Activated CD8-positive, alpha-beta memory T cell treated with anti-CD3 and anti-CD28 coated beads for 1 hour (primary cell): ENCODE measurements at places on chromosomes 1 and 21.
A peak's percentile ranks its signal among the peaks of the same experiment; 100 is the strongest.

DNA sequence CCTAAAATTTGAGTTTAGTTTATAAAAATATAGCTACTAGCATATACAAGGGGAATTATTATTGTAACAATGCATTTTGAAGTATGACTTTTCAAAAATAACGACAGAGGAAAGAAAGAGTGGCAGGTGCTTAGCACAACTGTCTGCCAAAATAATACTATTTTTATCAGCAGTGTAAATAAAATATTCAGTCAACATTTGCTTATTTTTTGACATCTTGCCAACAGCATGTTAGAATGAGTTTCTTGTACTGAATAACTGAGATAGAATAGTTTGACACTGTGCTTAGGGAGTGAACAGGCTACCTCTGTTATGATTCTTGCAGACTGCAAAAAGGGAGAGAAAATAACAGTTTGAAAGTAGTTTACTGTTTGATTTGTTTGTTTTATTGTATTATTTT, 909.8 kb downstream of the BRINP3 start:
- no peak for DNase-seq

GRCh38 chr1:113375878-113376277, 14.4 kb upstream of the MAGI3 start:
- DNase-seq = no peak

DNA sequence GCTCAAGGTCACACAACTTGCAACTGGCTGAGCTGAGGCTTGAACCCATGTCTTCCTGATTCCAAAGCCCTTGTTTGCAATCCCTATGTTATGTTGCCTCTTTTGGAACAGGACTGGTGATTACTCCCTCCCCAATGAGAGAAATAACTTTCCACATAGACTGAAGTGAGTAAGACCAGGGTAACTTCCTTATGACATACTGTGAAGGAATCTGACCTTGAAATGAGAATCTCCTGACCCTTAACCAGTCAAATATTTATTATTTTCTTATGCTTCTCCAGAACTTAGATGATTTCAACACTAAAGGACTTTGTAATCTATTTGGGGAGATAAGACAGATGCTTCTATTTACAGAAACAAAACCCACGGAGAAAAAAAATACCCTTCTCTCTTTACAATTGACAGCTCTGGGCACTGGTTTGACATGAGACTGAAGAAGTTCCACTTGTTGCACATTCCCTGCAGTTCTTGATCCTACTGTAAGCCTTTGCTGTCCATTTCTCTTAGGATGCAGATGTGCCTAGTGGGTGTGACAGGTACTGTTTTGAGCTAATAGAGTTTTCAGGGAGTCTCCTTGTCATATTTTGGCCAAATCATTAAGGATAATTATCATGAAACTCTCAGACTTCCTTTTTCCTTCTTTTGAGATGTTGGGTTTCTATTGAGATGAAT, 3.9 kb upstream of the RPTN start:
- no peak for DNase-seq

- DNase-seq = no peak
These were observed 34.1 kb upstream of the CNIH3 start for GRCh38 chr1:224582041-224582440.

- no peak for DNase-seq
These were observed 39.1 kb upstream of the KCNK2 start for GRCh38 chr1:215043401-215043800.

DNA sequence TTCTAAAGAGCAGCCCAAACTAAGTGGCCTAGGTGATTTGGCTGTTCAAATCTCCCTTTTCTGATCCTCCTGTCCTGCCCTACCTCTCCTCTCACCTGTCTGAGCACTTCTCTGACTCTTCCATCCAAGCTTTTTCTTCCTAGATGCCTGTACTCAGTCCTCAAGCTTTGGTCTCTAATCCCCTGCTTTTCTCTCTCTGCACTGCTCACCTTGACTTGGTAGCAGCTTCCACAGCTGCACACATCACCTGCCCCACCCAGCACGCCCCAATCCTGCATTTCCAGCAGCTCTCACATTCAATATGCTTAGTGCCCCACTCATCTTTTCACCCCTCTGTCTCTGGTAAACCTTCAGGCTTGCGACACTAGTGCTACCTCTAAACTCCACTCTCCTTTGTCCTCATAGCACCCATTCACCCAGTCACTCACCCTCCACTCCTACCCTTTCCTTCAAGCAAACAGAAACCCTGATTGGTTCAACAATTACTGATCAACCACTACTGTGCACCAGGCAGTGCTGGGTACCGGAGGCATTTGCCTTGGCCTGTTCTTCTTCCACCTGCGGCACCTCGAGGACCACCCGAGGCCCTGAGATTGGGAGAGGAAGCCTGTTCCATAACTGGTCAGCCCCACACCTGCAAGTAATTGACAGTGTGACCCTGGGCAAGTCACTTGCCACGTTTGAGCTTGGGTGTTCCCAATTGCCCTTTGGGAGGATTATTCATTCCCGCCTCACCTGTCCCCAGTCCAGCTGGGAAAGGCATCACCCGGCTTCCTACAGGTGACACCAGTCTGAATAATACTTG, 136.1 kb upstream of the EDN2 start:
- DNase-seq = no peak

DNA sequence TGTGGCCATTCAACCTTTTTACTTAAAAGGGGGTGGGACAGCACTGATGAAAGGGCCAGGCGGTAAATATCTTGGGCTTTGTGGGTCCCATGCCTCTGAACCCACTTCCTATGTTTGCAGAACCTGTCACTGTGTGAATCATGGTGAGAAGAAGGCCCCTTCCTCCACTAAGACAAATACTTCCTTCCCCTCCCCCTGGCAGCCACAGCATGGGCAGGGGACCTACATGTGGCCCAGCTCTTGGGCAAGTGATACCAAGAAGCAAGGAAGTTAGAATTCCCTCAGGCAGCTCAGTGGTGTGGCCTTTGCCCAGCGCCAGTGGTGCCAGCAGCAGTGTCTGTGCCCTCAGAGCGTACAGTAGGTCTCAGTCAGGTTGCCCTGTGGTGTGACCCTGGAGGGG, 168.6 kb downstream of the TRIM33 start:
- DNase-seq = no peak

DNA sequence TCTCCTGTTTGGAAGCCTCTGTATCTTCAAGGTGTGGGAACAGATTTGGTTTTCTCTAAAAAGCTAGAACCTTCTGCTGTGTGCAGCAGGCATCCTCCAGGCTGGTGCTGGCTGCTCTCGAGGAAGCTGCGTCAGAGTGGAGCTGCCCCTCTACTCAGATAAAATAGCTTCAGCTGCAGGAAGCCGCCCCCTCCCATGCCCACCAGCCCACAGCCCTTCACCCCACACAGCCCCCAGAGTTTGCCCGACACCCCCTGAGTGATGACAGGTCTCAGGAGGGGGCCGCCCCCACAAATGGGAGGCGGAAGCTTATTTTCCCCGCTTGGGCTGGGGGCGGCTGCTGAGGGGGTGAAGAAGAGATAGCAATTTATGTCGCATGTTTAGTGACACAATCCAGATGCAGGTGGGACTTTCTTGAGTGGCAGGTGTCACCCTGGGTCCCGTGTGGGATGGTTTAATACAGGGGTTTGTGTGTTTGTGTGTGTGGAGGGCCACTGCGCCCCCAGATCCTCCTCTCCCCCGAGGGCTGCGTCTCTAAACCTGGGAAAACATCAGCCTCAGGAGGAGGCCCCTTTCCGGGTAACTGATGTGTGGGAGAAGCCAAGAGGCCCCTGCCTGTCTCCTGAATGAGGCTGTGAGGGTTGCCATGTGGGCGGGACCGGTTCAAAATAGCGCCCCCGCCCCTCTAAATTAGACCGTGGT, 55.4 kb downstream of the STUM start:
- DNase-seq = no peak

DNA sequence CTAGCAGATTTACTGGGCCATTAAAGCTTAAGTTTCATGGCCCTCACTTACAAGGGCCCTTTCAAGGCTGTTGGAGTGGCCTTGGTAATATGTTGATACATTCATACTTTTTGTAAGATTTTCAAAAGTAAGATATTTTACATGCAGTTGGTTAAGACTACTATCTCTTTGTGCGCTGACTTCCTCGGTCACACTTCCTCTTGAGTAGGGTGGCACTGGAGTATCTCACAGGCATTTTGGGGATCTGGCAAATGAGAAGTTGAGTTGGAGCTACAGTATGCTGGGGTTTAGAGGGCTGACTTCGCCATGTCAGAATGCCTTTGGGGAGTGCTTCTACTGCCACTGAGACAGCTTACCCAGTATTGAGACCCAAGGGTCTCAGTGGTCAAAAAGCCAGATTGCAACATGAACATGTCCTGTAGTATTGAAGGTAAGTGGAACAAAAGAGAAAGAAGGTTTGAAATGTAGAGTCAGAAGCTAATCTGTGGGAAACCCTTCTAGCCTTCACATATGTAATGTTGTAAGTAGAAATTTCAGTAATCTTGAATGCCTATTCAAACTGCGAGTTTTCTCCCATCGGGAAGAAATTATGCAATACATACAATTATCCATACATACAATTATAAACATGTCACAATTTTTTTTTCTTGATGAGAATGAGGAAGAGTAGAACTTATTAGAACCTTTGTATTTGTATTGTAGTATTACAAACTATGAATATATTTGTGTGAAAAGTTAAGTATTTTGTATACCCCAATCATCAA, 32.3 kb upstream of the RALGPS2 start:
- DNase-seq = no peak

- no peak for DNase-seq
These were observed 28.1 kb downstream of the SERINC2 start for GRCh38 chr1:31441073-31441472.

DNA sequence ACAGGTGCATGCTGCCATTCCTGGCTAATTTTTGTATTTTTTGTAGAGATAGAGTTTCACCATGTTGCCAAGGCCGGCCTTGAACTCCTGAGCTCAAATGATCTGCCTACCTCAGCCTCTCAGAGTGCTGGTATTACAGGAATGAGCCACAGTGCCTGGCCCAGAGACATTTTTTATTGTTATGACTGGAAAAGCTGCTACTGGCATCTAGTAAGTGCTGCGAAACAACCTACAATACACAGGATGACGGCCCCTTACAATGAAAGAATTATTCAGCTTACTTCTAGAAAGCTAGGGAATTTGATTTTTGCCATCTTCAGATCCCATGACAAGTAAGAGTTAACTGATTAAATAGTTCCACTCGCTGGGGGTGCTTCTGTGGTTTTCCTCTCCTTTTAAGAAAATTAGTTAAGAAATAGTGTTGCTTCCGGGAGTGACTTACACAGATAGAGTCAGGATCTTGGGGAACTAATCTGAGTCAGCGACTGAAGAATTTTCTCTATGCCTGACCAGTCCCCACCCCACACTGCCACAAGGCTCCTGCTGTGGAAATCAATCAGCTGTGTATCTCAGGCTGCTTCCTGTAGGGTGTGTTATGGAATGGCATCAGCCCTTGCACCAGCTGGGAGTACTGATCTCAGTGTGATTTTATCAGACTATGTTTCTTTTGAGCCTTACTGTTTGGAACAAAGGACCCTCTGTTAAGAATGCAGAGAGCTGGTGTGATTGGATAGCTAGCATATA, 93.0 kb upstream of the BMP8A start:
- DNase-seq = no peak

- DNase-seq = no peak
These were observed 55.1 kb downstream of the KCNC4 start for GRCh38 chr1:110265186-110265585.

- DNase-seq = no peak
These were observed 1.8 kb downstream of the BCAN start for GRCh38 chr1:156643778-156644092.

- DNase-seq = no peak
These were observed 401 bp downstream of the ITLN1 start for GRCh38 chr1:160884579-160884978.

DNA sequence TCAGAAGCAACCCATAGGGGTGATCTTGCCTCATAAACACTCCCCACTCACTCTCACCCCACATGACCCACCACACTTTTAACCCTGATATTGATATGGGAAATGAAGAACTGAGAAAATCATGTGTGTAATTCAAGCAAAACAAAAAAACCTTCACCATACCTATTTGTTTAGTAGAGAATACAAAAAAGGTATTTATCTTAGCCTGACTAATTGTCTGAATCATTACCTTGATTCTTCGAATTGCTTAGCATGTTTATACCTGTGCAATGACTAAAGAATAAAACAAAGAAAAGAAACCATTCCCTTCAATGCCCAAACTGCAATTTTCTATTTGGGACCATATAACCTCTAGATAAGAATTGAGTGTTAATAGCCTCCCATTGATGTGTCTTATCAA, 1.8 kb downstream of the CLDN17 start:
- no peak for DNase-seq

DNA sequence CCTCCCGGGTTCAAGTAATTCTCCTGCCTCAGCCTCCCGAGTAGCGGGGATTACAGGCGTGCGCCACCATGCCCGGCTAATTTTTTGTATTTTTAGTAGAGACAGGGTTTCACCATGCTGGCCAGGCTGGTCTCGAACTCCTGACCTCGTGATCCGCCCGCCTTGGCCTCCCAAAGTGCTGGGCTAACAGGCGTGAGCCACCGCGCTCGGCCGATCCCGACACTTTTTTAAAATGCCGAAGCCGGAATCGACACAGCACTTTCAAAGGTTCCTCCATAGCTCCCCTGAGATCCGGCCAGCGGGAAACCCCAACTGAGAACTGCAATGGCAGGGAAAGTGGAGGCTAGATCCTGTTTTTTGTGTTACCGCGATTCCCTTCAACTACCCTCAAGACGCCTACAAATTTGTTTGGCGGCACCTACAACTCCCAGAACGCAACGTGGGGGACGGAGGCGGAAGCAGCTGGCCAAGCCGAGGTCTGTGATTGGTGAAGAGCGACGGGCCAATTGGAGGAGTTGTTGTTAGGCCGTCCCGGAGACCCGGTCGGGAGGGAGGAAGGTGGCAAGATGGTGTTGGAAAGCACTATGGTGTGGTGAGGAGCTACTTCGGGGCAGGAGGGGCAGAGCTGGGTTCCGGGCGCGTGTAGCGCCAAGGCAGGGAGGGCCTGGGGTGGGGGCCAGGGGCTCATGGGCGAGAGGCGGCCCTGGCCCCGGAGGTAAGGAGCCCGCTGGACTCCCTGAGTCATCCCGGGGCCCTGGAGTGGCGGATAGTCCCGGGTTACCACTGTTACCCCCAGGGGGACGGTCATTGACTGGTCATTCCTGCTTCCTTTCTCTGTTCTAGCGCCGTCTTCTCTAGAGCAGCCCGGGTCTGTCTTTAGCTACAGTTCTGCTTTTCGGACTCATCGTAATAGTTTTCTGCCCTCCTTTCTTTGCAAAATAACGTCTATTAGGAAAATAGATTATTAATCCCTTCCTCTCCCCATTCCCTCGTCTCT, at the start of gene PSMD4:
Gene PSMD4, plus strand, starts transcription at position 518 of the 997 bp plus-strand sequence. Its CDS starts 49 bp downstream, at position 567.
- DNase-seq = peak; percentile 84

GRCh38 chr1:70427976-70428375, 16.9 kb downstream of the CTH start:
- DNase-seq = no peak

DNA sequence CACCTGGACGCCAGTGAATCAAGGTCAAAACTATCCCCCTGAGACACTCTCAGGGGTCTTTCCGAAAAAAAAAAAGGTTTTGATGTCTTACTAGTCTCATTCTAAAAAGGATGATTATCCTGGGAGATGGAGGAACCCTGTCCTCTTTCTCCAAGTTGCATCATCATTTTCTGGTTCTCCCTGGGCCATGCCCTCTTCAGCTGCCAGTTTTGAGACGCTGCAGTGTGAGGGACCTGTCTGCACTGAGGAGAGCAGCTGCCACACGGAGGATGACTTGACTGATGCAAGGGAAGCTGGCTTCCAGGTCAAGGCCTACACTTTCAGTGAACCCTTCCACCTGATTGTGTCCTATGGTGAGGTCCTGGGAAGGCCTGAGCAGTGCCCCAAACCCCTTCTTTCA, 3.5 kb downstream of the FCRLA start:
- no peak for DNase-seq
